ENCODE measurements at places on chromosomes 5 and 9.

DNA sequence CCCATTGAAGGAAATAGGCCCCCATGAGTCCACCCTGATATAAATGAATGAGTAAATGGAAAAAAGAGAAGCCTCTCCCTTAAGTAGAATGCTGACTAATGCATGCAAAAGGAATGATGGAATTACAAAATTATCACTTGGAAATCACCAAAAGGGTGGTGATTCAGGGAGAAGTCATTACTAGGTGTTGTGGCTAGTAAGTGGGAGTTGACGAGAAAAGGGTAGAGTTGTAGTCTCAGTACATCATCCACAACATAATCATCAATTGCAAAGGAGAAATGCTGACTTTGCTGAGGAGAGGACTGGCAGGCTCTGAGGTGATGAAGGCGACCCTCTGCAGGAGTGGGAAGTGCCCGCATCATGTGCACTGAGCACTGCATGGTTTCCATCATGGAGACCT lies 201.5 kb upstream of the S1PR3 start:
- DNase-seq: no peak

GRCh38 chr9:107261106-107261505 lies 22.0 kb upstream of the RAD23B start:
- no peak for DNase-seq

DNA sequence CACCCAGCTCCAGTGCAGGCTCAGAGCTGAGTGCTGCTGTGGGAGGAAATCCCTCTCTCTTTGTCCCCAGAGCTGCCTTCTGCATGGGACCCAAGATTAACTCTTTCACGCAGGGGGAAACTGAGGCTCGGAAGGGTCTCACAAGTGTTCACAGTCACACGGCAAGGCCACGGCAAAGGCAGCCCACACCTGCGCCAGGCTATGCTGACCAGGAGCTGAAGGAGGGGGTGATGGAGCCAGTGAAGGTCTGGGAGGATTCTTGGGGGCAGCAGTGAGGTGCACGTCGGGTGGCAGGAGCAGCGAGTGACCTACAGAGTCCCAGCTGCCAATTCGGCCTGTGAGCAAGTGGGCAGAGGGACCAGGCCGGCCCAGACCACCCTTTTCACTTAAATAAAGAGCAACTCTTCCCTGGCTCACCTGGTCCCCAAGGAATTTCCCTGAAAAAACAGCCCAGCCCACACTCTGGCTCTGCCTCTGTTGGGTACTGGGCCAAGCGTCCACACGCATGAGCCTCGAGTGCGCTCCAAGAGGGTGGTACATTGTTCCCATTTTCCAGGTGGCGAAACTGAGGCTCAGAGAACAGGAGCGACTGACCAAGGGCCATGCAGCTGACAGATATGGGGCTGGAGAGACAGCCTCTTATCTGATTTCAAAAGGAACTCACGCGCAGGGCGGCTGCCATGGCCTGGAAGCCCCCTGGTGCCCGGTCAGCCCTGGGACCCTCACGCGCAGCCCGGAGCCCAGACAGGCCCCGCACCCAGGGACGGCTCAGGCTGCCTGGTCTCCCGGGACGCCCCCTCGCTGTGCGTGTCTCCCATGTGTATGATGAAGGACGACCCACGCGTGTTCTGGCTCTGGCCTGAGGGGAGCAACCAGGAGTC lies 28.2 kb downstream of the SARDH start:
- no peak for DNase-seq

DNA sequence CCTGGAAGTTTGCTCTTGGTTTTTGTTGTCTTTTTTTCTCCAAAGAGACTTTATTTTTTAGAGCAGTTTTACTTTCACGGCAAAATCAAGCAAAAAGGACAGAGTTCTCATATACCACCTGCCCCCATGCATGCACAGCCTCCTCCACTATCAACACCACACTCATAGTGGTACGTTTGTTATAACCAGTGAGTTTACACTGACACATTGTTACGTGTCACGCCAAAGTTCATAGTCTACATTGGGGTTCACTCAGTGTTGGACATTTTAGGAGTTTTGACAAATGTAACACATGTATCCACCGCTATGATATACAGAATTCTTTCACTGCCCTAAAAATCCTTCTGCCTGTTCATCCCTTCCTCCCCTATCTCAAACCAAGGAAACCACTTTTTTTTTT lies 7.5 kb upstream of the ICE1 start:
- no peak for DNase-seq

GRCh38 chr9:70485273-70485858 lies 70.9 kb upstream of the KLF9 start:
- DNase-seq: no peak

- no peak for DNase-seq
These were observed 37.2 kb upstream of the TTC39B start for GRCh38 chr9:15344191-15344590.

- DNase-seq: no peak
These were observed 53.1 kb downstream of the MRPL36 start for GRCh38 chr5:1746371-1747078.

- DNase-seq: no peak
These were observed 251.3 kb upstream of the GRAMD2B start for GRCh38 chr5:126171916-126172315.

GRCh38 chr9:4223312-4223833 lies 76.5 kb downstream of the GLIS3 start:
- no peak for DNase-seq

- no peak for DNase-seq
These were observed 198.3 kb downstream of the ERCC6L2 start for GRCh38 chr9:96073531-96074480.

DNA sequence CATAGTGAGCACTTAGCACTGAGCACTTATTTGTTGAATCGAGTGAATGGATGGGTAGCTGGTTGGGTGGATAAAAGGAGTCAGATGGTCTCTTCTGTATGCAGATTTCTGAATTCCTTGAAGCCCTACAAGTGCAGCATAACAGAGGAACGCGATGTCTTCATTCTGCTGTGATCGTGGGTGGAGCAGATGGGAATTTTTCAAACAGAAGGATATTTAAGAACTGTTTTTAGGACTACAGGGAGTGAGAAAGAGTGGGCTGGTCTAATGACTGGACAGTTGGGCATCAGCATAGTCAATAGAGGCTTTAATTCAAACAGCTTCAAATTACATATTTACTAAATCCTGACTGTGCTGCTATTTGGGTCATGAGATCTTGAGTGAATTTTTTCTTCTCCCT lies 253.2 kb downstream of the CEMIP2 start:
- no peak for DNase-seq

- DNase-seq: no peak
These were observed 946.3 kb upstream of the COX7C start for GRCh38 chr5:85671223-85671970.

- no peak for DNase-seq
These were observed 50.5 kb upstream of the OLFM1 start for GRCh38 chr9:135036861-135037465.

DNA sequence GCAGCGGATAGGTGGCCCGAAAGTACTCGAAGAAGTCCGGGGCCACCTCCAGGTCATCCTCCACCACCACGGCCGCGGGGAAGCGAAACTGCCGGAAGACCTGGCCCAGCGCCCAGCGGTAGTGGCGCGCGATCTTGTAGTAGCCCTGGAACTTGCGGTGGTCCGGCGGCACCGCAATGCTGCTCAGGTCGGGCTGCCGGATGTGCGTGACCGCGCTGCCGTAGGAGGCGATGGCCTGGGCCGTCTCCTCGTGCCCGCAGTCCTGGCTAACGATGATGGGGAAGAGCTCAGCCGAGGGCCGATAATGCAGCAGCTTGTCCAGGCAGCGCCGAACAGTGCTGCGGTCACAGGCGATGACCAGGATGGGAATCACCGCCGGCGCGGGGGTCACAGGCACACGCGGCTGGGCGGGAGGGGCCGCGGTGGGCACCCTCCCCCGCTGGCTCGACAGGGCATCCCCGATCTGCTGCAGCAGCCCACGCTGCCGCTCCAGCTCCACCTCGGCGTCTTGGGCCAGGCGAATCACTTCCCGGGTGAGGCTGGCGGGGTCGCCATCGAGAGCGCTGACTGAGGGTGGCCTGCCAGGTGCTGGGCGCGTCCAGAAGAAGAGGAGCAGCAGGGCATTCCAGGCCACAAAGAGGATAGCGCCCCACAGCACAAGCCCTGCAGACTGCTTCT lies 10.2 kb downstream of the MGAT1 start:
- DNase-seq: no peak
